BE2C (cell line): ENCODE measurements at places on chromosomes 5 and 9.
A peak's percentile ranks its signal among the peaks of the same experiment; 100 is the strongest.

DNA sequence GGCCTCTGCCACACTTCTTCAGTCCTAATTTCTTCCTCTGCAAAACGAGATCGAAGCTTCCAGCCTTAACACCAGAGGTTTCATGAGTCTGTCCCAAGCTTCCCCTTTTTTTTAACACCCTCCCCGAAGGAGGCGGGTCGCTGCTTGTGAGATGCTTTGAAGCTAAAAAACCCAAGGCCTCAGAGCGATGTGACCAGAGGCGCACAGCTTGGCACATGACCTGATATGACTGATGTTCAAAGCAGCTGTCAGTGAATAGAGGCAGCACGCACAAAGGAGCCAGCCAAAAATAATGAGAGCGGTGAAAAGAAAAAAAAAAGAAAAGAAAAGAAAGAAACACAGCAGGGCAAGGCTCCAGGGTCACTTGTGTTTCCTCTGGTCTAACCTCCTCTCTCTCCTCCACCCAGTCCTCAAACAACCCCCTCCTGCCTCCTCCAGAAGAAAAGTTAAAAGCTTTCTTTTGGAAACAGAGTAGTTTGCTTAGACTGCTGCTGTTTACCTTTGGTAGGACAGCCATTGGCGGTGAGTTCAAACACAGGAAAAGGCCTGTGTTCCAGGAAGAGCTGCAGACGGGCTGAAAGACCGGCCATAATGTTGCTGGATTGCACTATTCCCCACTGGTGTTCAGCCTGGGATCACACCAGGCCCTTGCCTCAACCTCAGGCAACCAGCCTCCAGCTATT, 10.9 kb upstream of the ZNF366 start:
- no peak for DNase-seq

- no peak for DNase-seq
Observed at GRCh38 chr9:549455-549997, 292.0 kb upstream of the DMRT1 start.

DNA sequence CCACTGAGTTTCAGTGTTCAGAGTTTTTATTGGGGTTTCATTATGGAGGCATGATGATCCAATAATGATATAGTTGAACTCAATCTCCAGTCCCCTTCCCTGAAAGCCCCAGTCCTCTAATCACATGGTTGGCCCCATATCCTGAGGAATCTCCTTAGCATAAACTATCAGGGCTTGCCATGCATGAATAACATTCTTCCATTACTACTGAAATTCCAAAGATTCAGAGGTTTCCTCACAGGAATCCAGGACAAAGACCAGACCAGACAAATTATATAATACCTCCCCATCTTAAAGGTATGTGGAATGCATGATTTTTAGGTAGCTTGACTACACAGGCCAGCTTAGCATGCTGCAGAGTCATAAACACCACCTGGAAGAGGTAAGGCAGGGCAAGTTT, 15.5 kb upstream of the LRRTM2 start:
- DNase-seq, result no peak

DNA sequence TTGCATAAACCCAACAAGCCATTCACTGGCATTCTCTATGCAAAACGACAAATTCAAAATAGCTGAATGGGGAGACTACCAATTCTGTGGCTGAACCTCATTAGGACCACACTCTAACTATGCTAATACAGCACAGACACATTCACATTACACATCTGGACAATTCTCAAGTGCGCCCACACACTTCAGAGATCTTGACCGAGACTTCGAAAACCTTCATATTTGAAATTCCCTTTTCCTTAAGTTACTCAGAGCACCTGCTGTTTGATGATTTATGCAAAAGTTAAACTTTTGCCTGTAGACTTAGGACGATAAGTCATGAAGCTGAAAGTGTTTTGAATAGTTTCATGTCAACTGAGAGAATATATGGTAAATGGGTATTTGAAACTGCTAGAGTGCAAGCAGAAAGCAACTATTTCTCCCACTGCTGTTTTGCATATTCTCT, 111.9 kb downstream of the FBN2 start:
- no peak for DNase-seq

GRCh38 chr5:147310059-147310704, 75.4 kb downstream of the STK32A start:
- peak; percentile 58 for DNase-seq
